ENCODE measurements at places on chromosomes 16 and 17.

- DNase-seq: no peak
Measured at GRCh38 chr16:10868596-10869469, 8.2 kb upstream of the CIITA start.

DNA sequence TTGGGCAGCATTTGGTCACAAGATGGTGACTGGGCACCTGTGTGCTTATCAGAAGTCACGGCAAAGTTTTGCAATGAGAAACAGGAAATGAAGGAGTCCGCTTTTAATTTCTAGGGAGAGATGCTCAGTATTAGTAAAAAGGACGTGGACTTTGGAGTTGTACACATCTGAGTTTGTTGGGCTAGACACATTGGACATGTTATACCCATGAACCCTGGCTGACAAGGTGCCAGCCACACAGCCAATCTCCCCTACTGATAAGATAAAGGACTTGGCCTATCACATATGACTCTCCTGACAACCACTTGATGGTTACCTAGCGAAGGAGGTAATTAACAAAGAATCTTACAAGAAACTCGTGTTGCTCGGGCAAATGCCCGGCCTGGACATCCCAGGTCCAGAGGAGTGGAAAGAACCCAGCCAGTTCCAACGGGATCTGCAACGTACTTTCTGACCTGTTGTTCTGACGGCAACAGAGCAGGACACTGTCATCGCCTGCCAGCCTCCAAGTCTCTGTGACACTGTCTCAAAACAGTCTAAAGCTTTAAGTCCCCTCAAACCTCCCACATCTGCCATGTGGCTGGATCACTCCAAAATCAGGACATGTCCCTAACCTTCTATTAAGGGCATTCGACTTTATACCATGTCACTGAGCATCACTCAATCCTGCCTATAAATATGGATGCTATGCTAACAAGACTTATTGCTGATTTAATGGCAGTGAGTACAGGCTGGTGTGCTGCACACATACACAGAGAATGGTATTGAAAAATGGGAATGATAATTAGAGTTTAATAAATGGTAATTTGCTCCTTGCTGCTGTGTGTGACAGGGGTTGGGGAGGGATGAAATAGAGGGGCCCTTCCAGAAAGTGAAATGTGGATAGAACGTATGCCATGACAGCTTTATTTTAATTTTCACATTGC lies 47.6 kb upstream of the LYRM9 start:
- no peak for DNase-seq

DNA sequence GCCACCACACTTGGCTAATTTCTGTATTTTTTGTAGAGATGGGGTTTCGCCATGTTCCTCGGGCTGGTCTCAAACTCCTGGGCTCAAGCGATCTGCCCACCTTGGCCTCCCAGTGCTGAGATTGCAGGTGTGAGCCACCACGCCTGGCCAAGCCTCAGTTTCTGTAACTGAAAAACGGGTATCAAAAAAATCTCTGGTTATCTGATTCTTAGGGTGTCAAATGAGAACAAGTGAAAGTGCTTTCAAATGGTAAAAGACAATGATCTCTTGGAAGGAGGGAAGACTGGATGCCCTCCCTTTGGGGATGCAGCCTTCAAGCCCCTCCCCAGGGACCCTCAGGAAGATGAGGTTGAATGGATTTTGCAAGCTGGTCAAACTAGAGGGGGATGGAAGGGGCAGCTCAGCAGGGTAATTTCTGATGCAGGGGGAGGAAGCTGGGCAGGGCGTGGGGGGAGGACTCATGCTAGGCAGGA lies 22.3 kb downstream of the ARHGAP23 start:
- no peak for DNase-seq

GRCh38 chr16:78737630-78738029 lies 638.2 kb downstream of the WWOX start:
- no peak for DNase-seq

- DNase-seq: peak; percentile 38
Measured at GRCh38 chr16:56262148-56262547, 70.9 kb downstream of the GNAO1 start.

- DNase-seq: no peak
Measured at GRCh38 chr16:17488506-17488905, 17.7 kb upstream of the XYLT1 start.

GRCh38 chr17:51015145-51015558 lies 105.5 kb downstream of the SPAG9 start:
- no peak for DNase-seq

- DNase-seq: no peak
Measured at GRCh38 chr16:7344830-7345780, 12.5 kb downstream of the RBFOX1 start.

DNA sequence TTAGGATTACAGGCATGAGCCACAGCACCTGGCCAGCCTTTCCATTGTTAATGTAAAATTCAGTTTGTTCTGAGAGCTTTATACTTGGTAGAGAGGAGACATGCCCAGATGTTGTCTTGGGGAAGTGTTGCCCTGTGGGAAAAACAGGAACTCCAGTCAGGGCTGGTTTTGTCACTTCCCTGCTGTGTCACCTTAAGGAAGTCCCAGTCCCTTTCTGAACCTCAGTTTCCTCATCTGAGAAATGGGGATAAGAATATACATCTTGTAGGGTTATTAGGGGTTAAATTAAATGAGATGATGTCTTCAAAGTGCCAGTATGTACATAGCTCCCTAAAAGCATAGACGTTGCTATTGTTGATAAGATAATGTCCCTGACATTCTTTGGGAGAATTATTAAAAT lies 25.3 kb downstream of the CLEC16A start:
- no peak for DNase-seq

DNA sequence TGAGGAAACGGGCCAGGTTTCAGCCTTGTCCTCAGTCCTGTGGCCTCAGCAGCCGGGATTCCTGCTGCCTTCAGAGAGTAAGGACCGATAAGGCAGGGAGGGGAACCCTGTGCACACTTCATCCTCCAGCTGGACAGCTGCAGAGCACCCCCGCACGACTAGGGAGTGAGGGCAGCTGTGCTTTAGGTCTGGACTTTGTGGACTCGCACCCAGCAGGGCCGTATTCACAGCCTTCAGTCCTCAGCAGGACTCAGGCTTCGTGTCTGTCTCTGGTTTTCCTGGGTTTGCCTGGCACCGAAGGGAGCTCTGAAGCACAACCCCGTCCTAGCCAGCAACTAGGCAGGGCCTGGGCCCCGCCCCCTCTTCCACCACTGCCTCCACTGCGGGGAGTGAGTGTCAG lies 45.8 kb upstream of the CACNG5 start:
- DNase-seq: no peak

- no peak for DNase-seq
Measured at GRCh38 chr16:88911136-88911945, 44.9 kb upstream of the PABPN1L start.

DNA sequence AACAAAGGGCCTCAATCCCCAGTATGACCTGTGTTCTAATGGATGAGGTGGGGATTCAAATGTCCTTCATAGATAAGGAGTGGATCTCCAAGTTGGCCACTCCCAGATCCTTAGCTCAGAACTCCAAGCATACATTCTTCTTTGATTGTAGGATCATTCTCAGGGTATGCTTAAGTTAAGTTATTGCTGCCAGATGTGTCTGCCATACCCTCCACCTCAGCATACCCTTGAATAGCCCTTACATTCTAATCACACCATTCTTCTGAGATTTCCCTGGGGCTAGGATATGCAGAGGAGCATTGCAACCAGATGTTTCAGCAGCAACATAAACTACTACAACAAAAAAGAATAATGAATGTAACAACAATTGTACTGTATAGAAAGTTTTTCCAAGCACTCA lies 1.6 kb upstream of the KRTAP2-4 start:
- DNase-seq: no peak

DNA sequence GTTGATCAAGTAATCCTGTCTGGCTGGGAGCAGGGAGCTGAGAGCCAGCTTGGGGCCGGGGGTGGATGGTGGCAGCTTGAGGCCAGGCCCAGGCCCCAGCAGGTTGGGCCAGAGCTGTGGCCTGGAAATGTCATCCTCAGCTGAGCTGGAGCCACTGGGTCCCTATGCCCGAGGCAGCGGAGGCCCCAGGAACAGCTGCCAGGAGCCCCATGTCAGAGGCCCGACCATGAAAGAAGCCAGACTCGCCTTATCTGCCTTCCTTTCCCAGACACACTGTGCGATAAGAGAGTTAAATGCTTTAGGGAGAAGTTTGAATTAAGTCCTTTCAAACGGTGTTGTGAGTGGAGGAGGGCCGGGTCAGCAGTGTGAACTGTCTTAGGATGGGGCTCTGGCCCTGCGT lies 3.5 kb downstream of the SMTNL2 start:
- no peak for DNase-seq

DNA sequence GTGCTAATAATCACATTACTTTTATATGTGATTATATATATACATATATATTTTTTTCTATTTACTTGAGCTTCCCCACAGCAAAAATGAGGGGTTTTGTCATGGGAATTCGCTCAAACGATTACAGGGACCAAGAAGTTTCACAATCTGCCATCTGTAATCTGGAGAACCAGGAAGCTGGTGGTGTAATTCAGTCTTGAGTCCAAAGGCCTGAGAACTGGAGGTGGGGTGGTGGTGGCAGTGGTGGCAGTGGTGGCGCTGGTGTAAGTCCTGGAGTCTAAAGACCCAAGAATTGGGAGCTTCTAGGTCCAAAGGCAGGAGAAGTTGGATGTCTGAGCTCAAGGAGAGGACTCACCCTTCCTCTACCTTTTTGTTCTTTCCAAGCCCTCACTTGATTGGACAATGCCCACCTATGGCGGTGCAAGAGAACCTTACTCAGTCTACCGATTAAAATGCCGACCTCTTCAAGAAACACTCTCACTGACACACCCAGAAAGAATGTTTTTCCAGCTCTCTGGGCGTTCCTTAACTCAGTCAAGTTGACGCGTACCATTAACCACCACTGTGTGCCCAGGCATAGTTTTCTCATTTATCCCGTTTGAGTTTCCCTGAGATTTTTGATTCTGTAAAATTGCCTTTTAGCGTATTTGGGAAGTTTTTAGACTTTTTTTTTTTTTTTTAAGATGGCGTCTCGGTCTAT lies 31.9 kb downstream of the POLR2A start:
- DNase-seq: no peak

- DNase-seq: no peak
Measured at GRCh38 chr17:5381542-5381941, 37.9 kb downstream of the NUP88 start.

- no peak for DNase-seq
Measured at GRCh38 chr17:57862694-57863667, 13.1 kb upstream of the MRPS23 start.

DNA sequence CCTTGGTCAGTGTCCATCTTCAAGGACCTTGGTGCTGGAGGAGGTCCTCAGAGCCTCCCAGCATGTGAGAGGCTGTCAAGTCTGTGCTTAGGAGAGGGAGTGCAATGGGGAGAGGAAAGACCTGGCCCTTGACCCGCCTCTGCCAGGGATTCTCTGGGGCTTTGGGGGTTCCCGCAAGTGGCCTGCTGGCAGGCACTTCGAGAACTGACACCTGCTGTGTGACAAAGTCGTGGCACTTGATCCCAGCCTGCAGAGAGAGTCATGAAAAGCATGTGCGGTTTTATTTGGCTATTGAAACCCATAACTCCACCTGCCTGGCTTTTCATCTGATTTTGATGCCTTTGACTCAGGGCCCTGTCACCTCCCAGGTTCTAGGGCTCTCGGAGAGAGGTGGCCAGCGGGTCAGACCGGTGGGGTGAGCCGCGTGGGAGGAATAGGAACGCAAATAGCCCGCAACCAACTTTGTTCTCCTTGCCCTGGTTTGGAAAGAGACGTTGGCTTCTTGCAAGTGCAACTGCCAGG lies 42.8 kb upstream of the GSE1 start:
- peak; percentile 62 for DNase-seq

GRCh38 chr17:76278952-76279741 lies 14.0 kb downstream of the UBALD2 start:
- DNase-seq: peak; percentile 92

DNA sequence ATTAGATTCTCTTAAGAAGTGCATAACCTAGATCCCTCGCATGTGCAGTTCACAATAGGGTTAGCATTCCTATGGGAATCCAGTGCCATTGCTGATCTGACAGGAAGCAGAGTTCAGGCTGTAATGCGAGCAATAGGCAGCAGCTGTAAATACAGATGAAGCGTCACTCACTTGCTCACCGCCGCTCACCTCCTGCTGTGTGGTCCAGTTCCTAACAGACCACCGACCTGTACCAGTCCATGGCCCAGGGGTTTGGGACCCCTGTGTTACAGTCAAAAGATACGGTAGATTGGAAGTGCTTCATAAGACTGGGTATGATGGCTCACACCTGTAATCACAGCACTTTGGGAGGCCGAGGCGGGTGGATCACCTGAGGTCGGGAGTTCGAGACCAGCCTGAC lies 2.8 kb downstream of the STAT5A start:
- no peak for DNase-seq

DNA sequence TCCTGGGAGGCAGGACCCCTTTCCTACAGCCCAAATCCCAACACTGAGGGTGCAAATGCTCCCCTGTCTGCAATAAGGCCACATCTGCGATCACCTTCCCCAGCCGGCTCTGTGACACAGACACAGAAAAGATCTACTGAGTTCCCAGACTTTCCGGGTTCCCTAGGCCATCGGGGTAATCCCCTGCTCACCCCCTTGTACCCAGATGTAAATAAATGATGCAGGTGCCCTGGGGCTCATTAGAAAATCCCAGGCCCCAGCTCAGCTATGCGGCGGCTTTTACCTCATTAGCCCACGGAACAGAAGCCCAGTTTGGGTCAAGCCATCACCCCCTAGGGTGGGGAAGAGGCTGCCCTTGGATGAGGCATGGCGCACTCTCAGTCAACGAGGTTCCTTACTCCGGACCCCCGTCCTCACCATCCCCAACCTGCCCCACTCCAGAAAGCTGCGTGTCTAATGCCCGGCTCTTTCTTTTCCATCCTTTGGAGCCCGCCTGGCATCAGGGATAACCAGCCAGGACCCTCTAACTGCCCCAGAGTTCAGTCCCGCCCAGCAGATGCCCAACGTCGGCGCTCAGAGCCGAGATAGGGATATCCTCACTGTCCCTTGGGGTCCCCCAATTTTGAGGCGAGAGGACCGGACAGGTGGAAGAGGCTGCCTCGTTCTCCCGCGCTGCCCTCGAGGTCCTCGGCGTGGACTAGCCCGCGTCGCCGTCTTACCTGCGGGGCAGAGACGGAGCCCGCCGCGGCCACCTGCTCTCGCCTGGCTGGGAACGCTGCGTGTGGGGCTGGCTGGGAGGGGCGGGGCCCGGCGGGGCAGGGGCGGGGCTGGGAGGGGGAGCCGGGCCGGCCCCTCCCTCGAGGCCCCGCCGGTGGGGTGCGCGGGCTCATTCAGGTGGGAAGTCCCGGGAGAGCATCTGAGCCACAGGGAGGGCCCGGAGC lies at the start of gene ZNF385C:
TSS of gene ZNF385C (minus strand) at position 783 of the 941 bp plus-strand sequence. CDS start 35,417 bp downstream, outside the sequence.
- peak; percentile 51 for DNase-seq

Measured in activated T-cell treated with anti-CD3 and anti-CD28 coated beads, Interleukin-2, amount 50 U/mL, for 48 hours (primary cell).